ENCODE measurements at places on chromosomes 16 and 17. TPM values are rescaled to one million over a fixed set of nuclear protein-coding genes. Genes with fewer than 3 reads are reported as not detected.

DNA sequence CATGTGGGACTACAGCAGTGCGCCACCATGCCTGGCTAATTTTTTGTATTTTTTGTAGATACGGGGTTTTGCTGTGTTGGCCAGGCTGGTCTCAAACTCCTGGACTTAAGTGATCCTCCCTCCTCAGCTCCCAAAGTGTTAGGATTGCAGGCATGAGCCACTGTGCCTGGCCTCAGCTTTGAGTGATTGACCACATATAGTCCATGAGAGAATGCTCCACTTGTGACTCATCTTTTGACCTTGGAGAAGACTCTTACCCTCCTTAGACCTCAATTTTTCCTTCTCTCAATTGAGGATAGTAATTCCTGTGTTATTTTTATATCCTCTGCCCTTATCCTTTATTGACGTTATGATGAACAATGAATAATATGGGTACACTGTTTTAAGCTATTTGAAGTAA is 30.9 kb upstream of the DUSP14 start:
- DNase-seq = no peak
- H3K36me3 ChIP-seq = peaks cover 3% of the 10 kb centered on the region
- peaks cover 7% of the 10 kb centered on the region for H3K4me1 ChIP-seq
- no peaks in the 10 kb centered on the region for H3K27me3 ChIP-seq
- H3K27ac ChIP-seq = no peak overlapping the region
- H3K4me3 ChIP-seq = no peak overlapping the region

DNA sequence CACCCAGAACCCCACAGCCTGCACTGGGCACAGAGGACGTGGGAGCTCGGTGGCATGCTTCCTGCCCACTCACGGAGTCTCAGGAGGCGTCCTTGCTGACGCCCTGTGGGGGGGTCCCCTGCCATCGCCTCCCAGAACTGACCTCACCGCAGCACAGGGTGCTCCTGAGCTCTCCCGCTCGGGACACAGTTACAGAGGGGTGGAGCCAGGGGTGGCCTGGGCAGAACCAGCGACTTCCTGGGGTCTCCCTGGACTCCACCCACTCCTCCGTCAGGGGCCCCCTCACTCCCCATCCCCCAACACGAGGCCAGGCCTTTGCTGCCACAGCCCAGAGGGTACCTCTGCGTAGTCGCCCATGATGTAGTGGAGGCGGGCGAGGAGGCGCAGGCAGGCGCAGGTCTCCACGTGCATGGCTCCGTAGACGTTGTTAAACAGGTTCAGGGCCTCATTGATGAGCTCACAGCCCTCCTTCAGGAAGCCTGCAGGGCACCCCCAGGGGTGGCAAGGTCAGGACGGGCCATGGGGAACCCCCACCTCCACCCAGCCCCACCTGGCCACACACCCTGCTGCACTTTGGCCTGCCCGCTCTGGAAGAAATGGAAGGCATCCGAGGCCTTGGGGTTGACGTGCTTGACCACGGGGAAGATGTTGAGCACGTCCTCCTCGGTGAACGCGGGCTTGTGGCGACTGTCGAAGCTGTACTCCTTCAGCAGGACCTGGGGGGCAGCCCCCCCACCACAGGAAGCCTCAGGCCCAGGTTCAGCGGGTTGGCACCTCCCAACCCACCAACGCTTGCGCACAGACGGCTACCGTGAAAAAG is 17.8 kb downstream of the CLUH start:
- no peak overlapping the region for H3K4me3 ChIP-seq
- no peaks in the 10 kb centered on the region for H3K27me3 ChIP-seq
- no peak overlapping the region for H3K27ac ChIP-seq

DNA sequence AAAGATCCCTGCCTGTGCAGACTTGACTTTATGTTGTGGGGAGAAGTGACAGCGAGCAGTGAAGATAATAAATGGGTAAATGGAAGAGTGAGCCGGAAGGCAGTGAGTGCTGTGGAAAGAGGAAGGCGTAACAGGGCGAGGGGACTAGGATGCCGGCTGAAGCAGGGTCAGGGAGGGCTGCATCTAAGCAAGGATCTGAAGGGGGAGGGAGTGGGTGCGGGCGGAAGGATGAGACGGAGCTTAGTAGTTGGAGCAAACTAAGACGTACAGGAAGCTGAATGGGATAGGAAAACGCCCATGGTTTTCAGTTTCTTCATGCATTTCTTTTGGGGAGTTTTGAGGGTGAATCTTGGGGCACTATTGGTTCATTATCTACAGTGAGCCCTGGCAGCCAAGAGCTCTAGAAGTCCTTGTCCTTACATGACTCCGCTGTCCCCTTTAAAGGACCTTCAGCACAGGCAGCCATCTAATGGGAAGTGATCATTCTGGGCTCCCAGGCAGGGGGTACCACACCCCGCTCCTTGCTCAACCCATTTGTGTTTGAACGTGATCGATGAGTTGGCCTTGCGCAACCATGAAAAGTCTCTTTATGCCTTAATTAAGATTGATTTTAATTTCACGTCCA is 10.4 kb upstream of the NAT9 start:
- peaks cover 63% of the 10 kb centered on the region for H3K4me1 ChIP-seq
- no peaks in the 10 kb centered on the region for H3K27me3 ChIP-seq
- DNase-seq = no peak
- no peak overlapping the region for H3K27ac ChIP-seq
- peaks cover 6% of the 10 kb centered on the region for H3K36me3 ChIP-seq

- peak overlapping the region; percentile 90 for H3K4me3 ChIP-seq
- H3K4me1 ChIP-seq = peaks cover 91% of the 10 kb centered on the region
- peaks cover 1% of the 10 kb centered on the region for H3K36me3 ChIP-seq
- peak; percentile 82 for DNase-seq
These were observed 39.1 kb downstream of the CDRT15 start for GRCh38 chr17:14197586-14197985.

- H3K4me1 ChIP-seq = no peaks in the 10 kb centered on the region
- H3K27me3 ChIP-seq = peaks cover 28% of the 10 kb centered on the region
- DNase-seq = no peak
- H3K36me3 ChIP-seq = no peaks in the 10 kb centered on the region
- H3K27ac ChIP-seq = no peak overlapping the region
- H3K4me3 ChIP-seq = no peak overlapping the region
These were observed 2.3 kb upstream of the G6PC1 start for GRCh38 chr17:42898147-42898811.

DNA sequence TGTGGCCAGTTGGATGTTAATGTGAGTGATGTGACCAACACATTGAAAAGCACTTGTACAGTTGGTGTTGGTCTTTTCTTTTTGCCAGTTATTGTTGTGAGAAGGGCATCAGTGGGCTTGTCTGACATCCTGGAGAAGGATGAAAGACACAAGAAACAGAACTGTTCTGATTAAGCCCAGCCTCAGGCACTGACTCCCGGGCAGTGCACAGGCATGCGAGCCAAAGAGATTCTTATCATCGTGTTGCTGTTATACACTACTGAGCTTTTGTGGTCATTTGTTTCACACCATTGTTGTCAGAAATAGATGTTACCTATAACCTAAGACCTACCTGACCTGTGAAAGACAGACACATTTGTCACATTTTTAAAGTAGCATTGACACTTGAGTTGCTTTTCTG is 236.8 kb upstream of the CA10 start:
- no peaks in the 10 kb centered on the region for H3K27me3 ChIP-seq
- DNase-seq = no peak
- H3K27ac ChIP-seq = no peak overlapping the region
- H3K4me1 ChIP-seq = no peaks in the 10 kb centered on the region
- H3K4me3 ChIP-seq = no peak overlapping the region

- no peak for DNase-seq
- no peaks in the 10 kb centered on the region for H3K27me3 ChIP-seq
- H3K36me3 ChIP-seq = no peaks in the 10 kb centered on the region
- no peaks in the 10 kb centered on the region for H3K4me1 ChIP-seq
These were observed 194.3 kb downstream of the ZNF423 start for GRCh38 chr16:49661465-49662187.

DNA sequence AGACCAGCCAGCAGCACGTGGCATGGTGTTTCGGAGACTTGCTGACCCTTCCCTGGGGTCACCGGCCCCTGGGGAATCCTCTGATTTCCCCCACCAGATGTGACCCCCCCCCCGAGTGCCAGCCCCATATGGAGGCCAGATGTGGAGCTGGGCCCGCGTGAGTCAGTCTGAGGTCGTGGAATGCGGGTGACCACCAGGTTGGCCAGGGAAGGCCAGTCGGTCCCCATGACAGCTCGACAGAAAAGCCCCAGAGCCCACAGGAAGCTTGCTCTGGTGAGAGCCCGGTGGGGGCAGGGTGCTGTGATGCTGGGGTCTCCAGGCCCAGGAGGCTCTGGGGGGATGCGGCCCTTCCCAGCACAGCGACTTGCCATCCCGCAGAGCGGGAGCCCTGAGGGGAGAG is 209.0 kb downstream of the NTN1 start:
- H3K27ac ChIP-seq = no peak overlapping the region
- H3K27me3 ChIP-seq = no peaks in the 10 kb centered on the region
- peaks cover 2% of the 10 kb centered on the region for H3K36me3 ChIP-seq
- peaks cover 4% of the 10 kb centered on the region for H3K4me1 ChIP-seq
- H3K4me3 ChIP-seq = no peak overlapping the region
- DNase-seq = no peak

DNA sequence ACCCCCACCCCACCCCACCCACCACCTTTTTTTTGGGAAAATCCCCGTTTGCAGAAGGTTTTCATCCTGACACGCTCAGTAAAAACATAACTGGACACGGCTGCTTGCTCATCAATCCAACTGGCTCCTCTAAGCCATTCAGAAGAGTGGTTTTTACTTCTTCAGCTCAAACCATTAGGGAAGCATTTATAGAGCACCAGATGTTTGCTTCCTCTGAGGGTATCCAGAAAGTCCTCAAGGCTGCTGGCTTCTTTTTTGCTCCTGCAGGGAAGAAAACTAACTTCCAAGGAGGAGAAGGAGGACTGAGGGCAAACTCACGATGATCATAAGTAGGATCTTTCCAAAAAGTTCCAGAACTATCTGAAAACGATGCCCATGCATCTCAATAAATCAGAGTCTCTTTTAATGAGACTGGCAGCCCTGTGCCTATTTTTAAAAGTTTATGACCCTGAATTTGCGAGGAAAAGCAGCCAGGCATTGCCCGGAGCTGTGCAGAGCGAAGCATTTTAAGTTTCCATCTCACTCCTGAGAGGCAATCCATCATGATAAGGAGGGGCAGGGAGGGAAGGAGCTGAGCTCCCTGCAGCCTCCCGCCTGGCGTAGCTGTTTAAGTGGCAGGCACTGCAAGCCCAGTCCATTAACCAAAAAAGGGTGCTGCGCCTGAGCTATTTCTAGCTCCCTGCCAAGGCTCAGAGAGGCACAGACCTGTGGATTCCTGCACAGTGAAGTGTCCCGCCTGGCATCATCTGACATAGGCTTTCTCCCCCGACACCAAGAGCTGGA is 146.3 kb upstream of the FOXF1 start:
- DNase-seq = no peak
- H3K4me3 ChIP-seq = no peak overlapping the region
- H3K4me1 ChIP-seq = no peaks in the 10 kb centered on the region

- peaks cover 10% of the 10 kb centered on the region for H3K36me3 ChIP-seq
- H3K4me1 ChIP-seq = peaks cover 63% of the 10 kb centered on the region
- no peak for DNase-seq
- no peak overlapping the region for H3K4me3 ChIP-seq
These were observed 4.8 kb downstream of the MSI2 start for GRCh38 chr17:57261084-57261461.

DNA sequence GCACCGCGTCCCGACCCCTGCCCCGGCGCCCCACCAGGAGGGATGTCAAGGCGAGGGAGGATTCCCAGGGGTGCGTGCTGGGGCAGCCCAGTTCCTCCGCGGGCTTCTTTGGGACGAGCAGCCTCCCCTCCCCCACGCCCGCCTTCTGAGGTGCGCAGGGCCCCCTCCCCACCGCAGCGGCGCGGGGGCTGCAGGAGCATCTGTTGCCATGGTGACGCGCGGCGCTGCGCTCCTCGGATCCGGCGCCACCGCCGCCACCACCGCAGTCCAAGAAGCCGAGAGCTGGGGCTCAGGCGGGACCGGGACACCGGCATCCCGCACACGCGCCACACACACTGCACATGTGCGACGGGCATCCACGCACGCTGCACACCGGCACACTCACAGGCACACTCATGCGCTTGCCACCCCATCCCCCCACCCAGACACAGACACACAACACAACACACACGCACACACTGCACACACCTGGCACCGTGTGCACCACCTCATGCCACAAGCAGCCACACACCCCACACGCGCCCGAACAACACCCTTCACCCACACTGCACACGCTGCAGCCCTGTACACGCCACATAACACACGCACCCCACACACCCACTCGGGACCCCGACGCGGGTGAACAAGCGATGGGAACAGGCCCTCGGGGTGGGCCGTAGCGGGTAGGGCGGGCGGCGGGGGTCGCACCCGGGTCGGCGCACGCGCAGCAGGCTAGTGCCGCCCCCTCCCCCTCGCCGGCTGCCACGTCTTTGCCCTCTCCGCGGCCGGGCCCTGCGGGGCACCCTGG is 17.0 kb downstream of the ENPP7 start:
- peaks cover 28% of the 10 kb centered on the region for H3K4me1 ChIP-seq
- no peak overlapping the region for H3K27ac ChIP-seq
- no peaks in the 10 kb centered on the region for H3K36me3 ChIP-seq
- peak overlapping the region; percentile 67 for H3K4me3 ChIP-seq

DNA sequence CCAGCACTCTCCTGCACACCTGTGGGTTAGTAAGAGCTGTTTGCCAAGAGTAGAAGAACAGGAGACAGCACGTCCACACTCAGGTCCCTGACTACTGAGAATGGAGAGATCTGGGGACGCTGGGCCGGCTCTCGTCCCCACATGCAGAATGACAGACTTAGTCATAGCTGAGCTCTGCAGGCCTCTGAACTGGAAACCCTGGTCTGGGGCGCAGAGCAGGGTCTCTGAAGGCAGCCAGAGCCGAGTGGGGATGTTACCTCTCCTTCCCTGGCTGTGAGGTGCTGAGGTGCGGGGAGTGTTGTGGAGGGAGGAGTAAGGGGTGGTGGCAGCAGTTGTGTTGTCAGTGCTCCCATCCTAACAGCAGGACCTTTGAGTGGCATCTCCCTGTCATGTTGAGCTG is 7.2 kb upstream of the JPT2 start:
- H3K4me3 ChIP-seq = no peak overlapping the region
- no peak for DNase-seq
- peaks cover 4% of the 10 kb centered on the region for H3K36me3 ChIP-seq
- H3K27ac ChIP-seq = no peak overlapping the region
- H3K4me1 ChIP-seq = no peaks in the 10 kb centered on the region
- no peaks in the 10 kb centered on the region for H3K27me3 ChIP-seq

The KREMEN2 gene
- total RNA-seq = 0.12 TPM

The MYO15A gene
- 3.2 TPM for total RNA-seq

The KRT23 gene
- total RNA-seq = not detected

The GNG13 gene
- total RNA-seq = not detected

The HBA2 gene
- not detected for total RNA-seq

The SCN4A gene
- total RNA-seq = 0.93 TPM

The ZMYND15 gene
- not detected for total RNA-seq

The KRT28 gene
- not detected for total RNA-seq

The NOG gene
- total RNA-seq = 1.7 TPM

The FBXL16 gene
- 8.8 TPM for total RNA-seq

The ANKRD40CL gene
- total RNA-seq = not detected

The UBALD2 gene
- 707 TPM for total RNA-seq

The HEXIM1 gene
- total RNA-seq = 63.3 TPM

The MGAT5B gene
- 0.28 TPM for total RNA-seq

The SLC5A11 gene
- 0.21 TPM for total RNA-seq

Data from activated T-cell treated with anti-CD3 and anti-CD28 coated beads, Interleukin-2, amount 50 U/mL, for 72 hours (primary cell).